ENCODE measurements at places on chromosomes 3 and 15.

DNA sequence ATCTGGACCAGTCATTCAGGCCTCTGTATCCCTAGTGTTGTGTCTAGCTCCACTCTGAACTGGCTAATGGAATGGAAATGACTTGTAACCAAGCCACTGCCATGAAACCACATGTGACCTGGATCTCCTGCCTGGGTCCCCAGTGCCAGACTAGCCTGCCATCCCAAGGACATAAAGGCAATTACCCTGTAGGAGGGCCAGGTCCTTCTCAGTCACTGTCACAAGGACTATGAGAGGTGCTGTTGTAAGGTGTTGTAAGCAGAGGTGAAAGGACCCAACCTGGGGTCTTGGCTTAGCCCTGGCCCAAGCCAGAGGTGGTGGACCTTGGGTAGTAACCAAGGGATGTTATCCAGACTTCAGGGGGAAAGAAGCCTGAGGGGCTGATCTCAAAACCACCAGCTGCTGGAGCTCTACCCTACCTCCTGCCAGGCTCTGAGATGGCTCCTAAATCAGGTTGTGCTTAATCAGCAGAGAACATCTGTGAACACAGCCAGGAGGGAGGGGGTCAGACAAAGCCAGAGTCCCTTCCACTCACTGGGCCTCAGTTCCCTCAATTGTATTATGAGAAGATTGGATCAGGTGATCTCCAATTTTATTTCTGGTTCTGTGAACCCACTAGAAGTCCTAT, 15.7 kb upstream of the KLHL24 start:
- H3K27ac ChIP-seq: no peak overlapping the region
- no peaks in the 10 kb centered on the region for H3K4me1 ChIP-seq
- no peak for DNase-seq
- no peaks in the 10 kb centered on the region for H3K36me3 ChIP-seq
- H3K4me3 ChIP-seq: no peak overlapping the region

GRCh38 chr15:68555679-68556037, 23.1 kb upstream of the CORO2B start:
- peaks cover 16% of the 10 kb centered on the region for H3K27me3 ChIP-seq
- no peak for DNase-seq
- no peak overlapping the region for H3K27ac ChIP-seq

GRCh38 chr3:13770170-13771169, 109.4 kb downstream of the WNT7A start:
- no peak overlapping the region for H3K27ac ChIP-seq
- no peaks in the 10 kb centered on the region for H3K36me3 ChIP-seq
- DNase-seq: no peak
- no peaks in the 10 kb centered on the region for H3K27me3 ChIP-seq
- no peak overlapping the region for H3K4me3 ChIP-seq
- H3K4me1 ChIP-seq: no peaks in the 10 kb centered on the region

DNA sequence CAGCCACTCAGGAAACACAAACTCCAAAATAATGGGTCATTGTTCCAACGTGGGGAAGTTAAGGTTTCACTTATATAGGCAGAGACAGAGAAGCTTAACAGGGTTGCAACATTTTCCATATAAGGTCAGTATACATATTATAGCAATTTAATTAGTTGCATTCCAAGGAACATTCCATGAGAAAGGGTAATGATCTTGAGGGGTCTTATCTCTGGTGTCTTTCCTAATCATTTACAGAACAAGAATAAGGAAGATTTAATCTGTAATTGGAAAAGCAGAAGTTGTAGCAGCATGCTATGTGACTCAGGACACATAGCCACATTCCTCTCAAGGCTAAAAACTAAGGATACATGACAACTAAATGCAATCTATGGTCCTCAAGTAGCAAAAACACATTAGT, 4.9 kb downstream of the MNS1 start:
- no peak overlapping the region for H3K27ac ChIP-seq
- H3K36me3 ChIP-seq: no peaks in the 10 kb centered on the region
- no peak for DNase-seq

DNA sequence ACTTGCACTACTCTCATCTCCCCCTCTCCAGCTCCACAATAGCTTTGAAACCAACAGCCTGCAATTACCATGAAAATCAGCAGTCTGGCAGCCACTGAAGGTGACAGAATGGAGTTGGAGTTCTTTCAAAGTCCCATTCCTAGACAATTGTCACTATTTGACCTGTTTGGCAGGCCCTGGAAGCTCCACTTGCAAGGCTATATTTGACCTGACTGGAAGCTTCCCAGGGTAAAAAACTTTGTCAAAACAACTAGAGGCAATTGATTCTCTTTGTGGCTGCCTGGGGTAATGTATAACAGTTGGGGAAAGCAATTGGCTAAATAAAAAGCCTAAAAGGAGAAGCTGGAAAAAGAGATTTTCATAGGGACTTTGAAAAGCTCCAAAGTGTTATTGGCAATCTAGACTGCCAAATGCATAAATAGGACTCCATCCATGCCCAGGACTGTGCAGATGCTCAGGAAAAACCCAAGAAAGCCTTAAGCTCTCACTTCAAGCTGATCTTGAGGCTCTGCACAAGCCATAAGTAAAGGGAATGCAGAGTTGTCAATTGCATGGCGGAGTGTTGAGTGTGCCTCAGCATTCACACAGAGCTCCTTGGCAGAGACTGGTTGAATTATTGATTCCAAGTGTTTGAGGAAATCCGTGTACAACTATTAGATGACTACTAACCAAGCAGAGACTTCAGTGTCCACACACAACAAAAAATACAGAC, 18.3 kb downstream of the GREM1 start:
- no peak for DNase-seq
- no peak overlapping the region for H3K27ac ChIP-seq
- no peaks in the 10 kb centered on the region for H3K27me3 ChIP-seq
- H3K36me3 ChIP-seq: no peaks in the 10 kb centered on the region
- H3K4me1 ChIP-seq: no peaks in the 10 kb centered on the region

DNA sequence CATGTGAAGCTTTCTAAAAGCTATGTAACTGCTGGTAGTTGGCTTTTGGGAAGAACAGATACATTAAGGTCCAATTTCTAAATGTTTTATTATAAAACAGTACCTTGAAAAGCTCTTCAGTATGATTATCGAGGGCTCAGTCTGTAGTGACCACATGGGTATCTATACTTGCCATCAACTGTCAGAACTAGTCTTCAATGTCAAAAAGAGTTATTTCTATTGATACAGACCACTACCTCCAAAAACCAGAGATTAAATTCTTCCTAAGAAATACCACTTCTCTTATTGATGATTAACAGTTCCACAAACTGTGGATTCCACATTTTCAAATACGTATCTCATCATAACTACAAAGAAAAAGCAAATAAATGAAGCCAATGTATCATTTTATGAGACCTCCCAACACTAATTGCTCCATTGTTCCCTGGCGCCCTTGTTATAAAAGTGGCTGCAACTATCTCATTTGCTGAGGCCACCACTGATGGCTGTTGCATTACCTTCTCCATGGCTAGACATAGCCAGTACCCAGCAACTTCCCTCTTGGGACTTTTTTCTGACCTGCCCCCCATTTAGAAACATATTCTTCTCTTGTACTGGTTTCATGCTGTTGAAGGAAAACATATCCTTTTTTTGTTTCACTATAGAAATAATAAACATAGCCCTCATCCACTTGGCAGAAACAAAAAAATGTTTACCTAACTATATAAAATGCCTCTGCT, 33.9 kb upstream of the MBNL1 start:
- no peak overlapping the region for H3K27ac ChIP-seq
- H3K36me3 ChIP-seq: no peaks in the 10 kb centered on the region
- no peaks in the 10 kb centered on the region for H3K27me3 ChIP-seq
- DNase-seq: no peak
- no peak overlapping the region for H3K4me3 ChIP-seq

DNA sequence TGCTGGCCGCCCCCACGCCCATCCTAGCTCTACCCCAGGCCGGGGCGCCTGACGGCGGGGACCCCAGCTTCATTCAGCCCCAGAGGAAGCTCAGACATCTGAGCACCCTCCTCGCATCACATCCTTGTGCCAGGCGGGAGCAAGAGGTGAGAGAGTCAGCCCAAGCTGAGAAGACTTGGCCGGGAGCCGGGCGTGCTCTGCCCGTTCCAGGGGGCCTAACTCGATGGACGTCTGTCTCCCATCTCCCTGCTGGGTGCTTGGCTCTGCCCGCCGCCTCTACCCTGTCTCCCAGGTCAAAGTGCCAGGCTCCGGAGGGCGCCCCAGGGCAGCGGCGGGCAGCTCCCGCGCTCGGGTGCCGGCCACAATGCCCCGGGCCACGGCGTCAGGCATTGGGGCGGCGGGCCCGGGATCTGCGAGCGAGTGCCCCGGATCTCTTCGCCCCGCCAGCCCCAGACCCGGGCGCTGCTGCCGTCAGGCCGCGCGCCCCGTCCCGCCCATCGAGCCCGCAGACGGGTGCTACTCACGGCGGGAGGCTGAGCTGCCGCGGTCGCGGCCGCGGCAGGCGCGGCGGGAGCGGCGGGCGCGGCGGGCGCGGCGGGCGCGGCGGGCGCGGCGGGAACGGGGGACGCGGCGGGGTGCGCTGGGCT, 388 bp downstream of the DAPK2 start:
- no peaks in the 10 kb centered on the region for H3K36me3 ChIP-seq
- peaks cover 33% of the 10 kb centered on the region for H3K4me1 ChIP-seq
- no peak overlapping the region for H3K4me3 ChIP-seq
